Effector memory CD8-positive, alpha-beta T cell (primary cell): ENCODE measurements at places on chromosomes 3 and 15.

DNA sequence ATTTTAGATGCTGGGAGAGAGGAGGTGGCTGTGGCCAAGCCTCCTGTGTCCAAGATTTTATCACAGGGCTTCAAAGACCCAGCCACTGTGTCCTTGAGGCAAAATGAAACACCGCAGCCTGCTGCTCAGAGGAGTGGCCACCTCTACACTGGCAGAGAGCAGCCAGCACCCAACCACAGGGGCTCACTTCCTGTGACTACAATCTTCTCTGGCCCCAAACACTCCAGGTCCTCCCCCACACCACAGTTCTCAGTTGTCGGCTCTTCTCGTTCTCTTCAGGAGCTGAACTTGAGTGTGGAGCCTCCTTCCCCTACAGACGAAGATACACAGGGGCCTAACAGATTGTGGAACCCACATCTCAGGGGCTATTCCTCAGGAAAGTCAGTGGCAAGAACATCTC is 45.6 kb downstream of the CDAN1 start:
- DNase-seq = no peak

- DNase-seq = no peak
Measured at GRCh38 chr15:66221126-66221525, 32.4 kb downstream of the MEGF11 start.

DNA sequence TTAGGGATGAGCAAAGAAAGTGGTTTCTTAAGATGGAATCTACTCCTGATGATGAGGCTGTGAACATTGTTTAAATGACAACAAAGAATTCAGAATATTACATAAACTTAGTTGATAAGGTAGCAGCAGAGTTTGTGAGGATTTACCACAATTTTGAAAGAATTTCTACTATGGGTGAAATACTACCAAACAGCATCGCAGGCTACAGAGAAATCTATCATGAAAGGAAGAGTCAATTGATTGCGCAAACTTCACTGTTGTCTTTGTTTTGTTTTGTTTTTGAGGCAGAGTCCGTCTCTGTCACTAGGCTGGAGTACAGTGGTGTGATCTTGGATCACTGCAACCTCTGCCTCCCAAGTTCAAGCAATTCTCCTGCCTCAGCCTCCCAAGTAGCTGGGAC is 107.4 kb upstream of the SLC6A6 start:
- DNase-seq = no peak

DNA sequence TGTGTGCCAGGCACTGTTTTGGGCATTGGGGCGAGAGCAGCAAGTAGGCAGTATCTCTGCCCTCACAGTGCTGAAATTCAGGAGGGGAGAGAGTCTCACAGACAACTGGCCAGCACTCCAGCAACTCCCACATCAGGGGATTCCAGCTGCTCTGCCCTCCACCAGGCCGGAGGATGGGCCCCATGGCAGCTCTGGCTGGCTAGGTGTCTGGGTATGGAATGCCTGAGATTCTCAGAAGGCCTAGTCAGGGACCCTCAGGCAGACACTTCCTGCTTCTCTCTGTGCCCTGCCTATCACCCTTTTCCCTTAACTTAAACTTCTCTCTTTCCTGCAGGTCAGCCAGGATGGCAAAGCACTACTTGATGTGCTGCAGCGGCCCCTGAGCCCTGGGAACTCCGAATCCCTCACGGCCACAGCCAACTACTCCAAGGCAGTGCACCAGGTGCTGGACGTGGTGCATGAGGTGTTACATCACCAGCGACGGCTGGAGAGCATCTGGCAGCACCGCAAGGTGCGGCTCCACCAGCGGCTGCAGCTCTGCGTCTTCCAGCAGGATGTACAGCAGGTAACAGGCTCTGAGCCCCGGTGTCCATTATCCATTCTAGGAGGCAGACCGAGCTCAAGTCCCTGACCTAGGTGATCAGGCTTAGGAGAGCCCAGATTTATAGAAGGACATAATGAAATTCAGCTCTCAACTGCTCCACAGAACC is 342.2 kb upstream of the ROPN1 start:
- DNase-seq = no peak
